Stimulated activated CD4-positive, alpha-beta T cell treated with anti-CD3 and anti-CD28 coated beads, TNF-alpha, amount 100 ng/mL, for 24 hours (primary cell): ENCODE measurements at places on chromosomes 11 and 22.

- DNase-seq, result no peak
These were observed 137.8 kb upstream of the MTMR2 start for GRCh38 chr11:96061730-96062129.

- DNase-seq, result no peak
These were observed 7.2 kb upstream of the CBX6 start for GRCh38 chr22:38879108-38879729.

GRCh38 chr11:132644520-132645239 is 887.6 kb downstream of the OPCML start:
- no peak for DNase-seq

GRCh38 chr22:37726241-37726887 is 29.5 kb downstream of the TRIOBP start:
- DNase-seq, result no peak

DNA sequence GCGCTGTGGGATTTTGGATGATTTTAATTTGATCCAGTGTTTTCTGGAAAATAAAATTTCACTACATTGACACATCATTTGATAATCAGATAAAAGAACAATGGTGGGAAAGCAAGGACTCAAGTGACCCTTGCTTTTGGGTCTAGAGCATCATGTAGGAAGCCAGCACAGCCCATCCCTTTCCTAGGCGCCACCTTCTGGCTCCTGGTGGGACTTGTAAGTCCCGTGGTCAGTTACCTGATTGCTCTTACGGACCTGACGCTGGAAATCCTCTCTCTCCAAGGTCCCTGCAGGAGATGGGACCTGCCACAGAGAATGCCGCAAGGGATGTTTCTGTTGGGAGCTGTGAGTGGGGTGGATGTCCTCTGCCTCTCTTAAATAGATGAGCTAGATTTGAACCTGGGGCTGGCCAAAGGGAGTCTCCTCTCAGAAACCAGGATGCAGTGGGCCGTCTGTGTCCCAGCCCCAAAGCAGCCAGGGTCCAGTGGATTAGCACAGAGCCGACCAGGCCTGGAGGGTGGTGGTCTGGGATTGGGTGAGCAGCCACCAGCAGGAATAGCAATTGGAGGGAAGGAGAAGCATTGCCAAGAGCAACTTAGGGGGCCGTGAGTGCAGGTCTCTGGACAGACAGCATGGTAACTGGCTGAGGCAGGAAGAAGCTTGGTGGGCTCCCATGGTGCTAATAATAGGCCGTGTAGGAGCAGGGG is 21.7 kb downstream of the TIMP3 start:
- no peak for DNase-seq

GRCh38 chr11:132318421-132319157 is 948.2 kb downstream of the NTM start:
- DNase-seq, result no peak

DNA sequence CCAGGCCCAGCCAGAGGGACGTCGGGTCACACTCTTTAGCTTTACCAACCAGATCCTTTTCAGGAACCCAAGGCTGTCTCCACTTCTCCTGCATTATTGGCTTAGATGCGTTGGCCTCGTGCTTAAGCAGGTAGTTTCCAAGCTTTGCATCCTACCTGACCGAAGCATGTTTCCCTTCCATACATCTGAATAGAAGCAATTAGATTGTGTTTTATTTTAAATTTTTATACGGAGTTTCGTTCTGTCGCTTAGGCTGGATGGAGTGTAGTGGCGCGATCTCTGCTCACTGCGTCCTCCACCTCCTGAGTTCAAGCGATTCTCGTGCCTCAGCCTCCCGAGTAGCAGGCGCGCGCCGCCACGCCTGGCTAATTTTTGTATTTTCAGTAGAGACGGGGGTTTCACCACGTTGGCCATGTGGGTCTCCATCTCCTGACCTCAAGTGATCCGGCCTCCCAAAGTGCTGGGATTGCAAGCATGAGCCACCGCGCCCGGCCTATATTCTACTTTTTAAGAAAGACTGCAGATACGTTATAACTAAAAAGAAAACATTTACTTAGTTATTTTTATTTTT is 677 bp downstream of the DYNC2H1 start:
- no peak for DNase-seq

DNA sequence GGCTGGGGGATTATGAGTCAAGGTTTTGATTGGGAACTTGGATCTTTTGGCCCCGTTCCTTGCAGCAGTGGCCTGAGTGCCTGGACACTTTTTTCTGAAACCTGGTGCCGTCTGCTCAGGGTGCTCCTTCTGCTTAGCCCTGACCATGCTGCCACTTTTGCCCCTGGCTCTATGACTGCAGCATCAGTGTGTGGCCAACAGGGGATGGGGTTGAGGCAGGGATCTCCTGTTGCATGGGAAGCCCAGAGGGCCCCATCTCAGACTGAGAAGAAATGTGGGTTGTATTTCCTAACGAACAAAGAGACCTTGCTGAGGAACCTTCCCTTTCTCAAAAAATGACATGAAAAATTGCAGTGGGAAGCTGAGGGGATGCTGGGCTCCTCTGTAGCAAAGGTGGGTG is 18.7 kb downstream of the POU2F3 start:
- no peak for DNase-seq

- no peak for DNase-seq
These were observed 38.5 kb downstream of the FLRT1 start for GRCh38 chr11:64074239-64074638.

DNA sequence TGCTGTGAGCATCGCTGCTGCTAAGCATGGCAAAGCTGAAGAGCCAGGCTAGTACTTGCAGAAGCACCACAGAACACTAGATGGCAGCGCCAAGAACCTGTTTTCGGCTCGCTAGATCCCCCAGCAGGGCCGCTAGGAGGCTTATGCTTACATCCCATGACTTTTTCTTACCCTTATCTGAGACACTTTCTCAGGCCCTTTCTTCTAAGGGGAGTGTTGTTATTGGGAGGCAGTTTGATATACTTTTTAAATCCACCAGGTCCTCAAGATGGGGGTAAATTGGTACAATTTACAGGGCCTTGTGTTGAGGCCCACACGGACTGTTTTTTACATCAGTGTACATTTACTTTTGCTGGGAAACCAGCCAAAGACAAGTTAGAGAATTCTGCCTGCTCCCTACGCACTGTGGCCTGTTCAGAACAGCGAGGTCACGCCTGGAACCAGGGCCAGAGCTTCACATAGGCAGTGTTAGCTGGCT is 4.0 kb downstream of the TRIM6 start:
- peak; percentile 25 for DNase-seq

DNA sequence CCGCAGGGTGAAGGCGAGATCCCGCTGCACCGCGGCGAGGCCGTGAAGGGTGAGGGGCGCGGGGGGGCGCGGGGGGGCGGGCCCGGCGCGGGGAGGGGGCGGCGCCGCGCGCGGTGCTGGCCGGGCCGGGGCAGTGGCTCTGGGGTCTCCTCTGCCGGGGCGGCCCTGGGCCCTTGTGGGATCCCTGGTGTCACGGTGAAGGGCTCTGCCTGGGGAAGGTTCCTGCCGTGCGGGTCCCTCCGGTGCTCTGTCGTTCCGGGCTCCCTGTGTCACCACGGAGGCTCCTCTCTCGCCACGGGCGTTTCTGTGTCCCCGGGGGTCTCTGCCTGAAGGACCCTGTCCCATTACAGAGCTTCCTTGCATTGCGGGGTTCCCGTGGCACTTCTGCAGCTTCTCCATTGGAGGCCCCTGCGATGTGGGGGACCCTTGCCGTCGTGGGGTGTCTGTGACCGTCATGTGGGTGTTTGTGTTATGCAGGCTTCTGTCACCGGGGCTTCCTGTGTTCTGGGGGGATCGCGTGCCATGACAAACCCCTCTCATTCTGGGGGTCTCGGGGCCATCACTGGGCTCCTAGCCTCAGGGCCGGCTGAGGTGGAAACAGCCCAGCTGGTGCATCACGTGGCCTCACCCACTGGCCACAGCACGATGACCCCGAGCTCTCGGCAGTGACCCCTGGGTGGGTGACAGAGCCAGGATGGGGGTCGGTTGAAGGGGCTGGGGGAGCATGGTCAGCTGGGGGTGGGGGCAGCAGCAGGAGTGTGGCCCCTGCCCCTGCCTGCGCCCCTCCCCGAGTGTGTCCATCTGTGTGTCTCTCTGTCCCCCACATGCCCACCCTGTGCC is 25.3 kb downstream of the SHANK3 start:
- DNase-seq, result no peak

GRCh38 chr11:61295596-61295926 is 445 bp upstream of the VWCE start:
- DNase-seq, result no peak

- DNase-seq, result no peak
These were observed 2.3 kb upstream of the INPPL1 start for GRCh38 chr11:72222106-72222891.
